ENCODE measurements at places on chromosomes 5 and 9. TPM values are rescaled to one million over a fixed set of nuclear protein-coding genes. Genes with fewer than 3 reads are reported as not detected.

The PCDHGA6 gene
- total RNA-seq = 0.22 TPM

The NPDC1 gene
- total RNA-seq = 85.0 TPM

The MARCOL gene
- not detected for total RNA-seq

The VAV2 gene
- total RNA-seq = 48.7 TPM

The OR2V2 gene
- not detected for total RNA-seq

The PCDHA9 gene
- total RNA-seq = not detected

The CDX1 gene
- total RNA-seq = not detected

The SPINK5 gene
- total RNA-seq = not detected

The BNC2 gene
- total RNA-seq = 4.1 TPM

The CDC25C gene
- 10.1 TPM for total RNA-seq

The OTULINL gene
- total RNA-seq = 6.1 TPM

The NREP gene
- total RNA-seq = 3.2 TPM

The MEGF10 gene
- not detected for total RNA-seq

The CDH9 gene
- not detected for total RNA-seq

The PTGS1 gene
- 1.2 TPM for total RNA-seq

The P4HA2 gene
- 37.2 TPM for total RNA-seq

The SLC25A25 gene
- 7.6 TPM for total RNA-seq

The FOXD1 gene
- 17.4 TPM for total RNA-seq

The PTGDS gene
- total RNA-seq = 0.59 TPM

The CFAP90 gene
- 0.59 TPM for total RNA-seq

The SPARC gene
- total RNA-seq = 20.7 TPM

The PCDHA3 gene
- total RNA-seq = 0.88 TPM

The FOXI1 gene
- total RNA-seq = not detected

The TMEM215 gene
- total RNA-seq = 0.02 TPM

The DOCK2 gene
- 2.3 TPM for total RNA-seq

The MTX3 gene
- 5.0 TPM for total RNA-seq

The F2RL2 gene
- total RNA-seq = 3.8 TPM

The PCDHGB7 gene
- total RNA-seq = 0.05 TPM

The OSMR gene
- 72.5 TPM for total RNA-seq

The BTNL9 gene
- total RNA-seq = 0.83 TPM

The C5orf52 gene
- total RNA-seq = not detected

The FBXO4 gene
- total RNA-seq = 5.6 TPM

The C5orf58 gene
- total RNA-seq = not detected

The ABLIM3 gene
- total RNA-seq = 19.5 TPM

The PIP5KL1 gene
- 1.4 TPM for total RNA-seq

Data from A549 treated with CORT108297 at 1 μM for 4 hours (cell line).